ENCODE measurements at places on chromosomes 1 and 21.

DNA sequence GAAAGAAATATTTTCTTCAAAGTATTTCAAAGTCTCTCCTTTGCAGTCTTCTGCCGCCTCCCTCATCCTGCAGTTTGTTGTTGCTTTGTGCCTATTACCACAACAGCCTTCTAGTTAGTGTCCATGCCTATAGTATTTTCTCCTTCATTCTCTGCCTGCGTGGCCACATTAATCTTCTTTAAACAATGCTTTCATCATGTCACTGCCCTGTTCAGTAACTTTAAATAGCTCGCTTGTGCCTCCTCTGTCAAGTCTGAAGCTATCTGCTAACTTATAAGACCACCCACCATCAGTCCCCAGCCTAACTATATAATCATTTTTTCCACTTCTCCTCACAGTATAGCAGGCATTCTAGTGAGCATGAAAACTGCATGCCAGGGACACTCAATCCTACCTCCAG lies 290.3 kb downstream of the PDE4B start:
- no peak for DNase-seq

DNA sequence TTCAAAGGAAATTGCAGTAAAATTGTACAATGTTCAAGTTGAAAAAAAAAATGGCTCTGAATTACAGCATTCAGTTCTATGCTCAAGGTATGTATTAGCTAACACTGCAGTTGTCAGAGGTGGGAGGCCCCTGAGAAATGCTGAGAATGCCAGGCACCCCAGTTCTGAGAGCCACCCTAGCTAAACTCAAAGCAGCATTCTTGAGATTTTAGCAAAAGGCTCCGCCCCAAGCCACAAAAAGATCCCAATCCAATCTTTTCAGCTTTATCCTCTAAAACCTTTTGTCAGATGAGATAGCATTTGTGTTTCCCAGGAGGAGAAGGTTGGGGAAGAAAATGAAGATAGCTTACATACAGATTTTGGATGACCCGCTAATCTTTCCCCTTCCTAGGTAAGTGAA lies 68.8 kb downstream of the SMYD2 start:
- no peak for DNase-seq

- DNase-seq = no peak
Measured at GRCh38 chr1:160465123-160465522, 57.9 kb downstream of the SLAMF6 start.

DNA sequence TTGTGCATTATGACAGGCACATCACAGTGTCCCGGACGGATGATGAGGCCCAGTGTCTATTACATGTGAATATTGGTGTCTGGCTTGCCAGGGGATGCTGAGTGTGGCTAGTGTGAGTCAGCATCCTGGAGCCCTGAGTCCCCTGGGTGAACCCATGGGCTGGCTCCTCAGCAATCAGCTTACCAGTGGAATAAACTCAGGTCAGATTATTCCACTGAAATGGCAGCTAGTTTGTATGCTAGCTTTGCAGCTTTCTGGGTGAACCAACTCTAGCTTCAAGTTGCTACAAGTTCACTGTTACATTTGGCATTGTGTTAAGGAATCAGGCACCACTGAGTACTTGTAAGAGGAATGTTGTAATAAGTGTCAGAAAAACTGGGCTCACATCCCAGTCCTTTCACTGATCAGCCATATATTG lies 23.9 kb upstream of the RPTN start:
- no peak for DNase-seq

DNA sequence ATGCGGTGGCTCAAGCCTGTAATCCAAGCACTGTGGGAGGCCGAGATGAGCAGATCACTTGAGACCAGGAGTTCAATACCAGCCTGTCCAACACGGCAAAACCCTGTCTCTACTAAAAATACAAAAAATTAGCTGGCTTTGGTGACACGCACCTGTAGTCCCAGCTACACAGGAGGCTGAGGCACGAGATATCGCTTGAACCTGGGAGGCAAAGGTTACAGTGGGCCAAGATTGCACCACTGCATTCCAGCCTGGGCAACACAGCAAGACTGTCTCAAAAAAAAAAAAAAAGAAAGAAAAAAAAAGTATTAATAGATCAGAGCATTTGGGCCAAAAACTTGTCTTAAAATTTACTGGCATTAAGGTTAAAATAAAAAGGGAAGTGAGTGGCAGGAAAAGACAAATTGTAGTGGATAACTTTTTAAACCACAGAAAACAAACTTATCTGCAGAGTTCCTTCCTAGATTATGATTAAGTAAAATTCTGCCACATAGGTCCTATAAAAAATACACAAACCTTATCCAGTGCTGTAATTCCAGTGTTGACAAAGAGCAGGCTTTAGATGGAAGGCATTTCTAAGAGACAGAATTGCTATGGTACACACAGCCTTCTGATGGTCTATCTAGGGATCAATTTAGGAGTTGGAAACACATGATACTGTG lies 53.3 kb downstream of the EIF4G3 start:
- DNase-seq = no peak

GRCh38 chr1:16468558-16468957 lies 28.0 kb downstream of the NECAP2 start:
- DNase-seq = no peak

DNA sequence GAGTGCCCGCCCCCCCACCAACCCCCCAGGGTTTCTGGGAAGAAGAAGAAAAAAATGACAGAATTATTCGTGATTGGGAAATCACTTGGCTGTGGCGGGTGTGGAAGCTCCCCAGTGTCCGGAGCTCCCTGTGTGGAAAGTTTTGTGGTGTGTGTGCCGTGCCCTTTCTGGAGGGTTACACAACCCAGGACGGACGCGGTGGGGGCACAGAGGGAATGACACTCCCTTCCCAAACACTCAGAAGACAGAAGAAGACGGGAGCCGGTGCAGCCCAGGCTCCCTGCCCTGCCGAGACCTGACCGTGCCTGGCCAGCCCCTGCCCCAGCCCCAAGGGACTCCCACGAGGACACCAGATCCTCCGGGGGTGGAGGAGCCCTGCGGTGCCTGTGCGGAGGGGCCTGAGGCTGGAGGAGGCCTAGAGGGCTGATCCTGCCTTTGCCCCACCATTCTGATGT lies 33.0 kb upstream of the ADARB1 start:
- no peak for DNase-seq

- DNase-seq = no peak
Measured at GRCh38 chr21:34802180-34802899, 133.5 kb downstream of the CLIC6 start.

- peak; percentile 49 for DNase-seq
Measured at GRCh38 chr1:150567341-150567716, 12.1 kb downstream of the MCL1 start.

DNA sequence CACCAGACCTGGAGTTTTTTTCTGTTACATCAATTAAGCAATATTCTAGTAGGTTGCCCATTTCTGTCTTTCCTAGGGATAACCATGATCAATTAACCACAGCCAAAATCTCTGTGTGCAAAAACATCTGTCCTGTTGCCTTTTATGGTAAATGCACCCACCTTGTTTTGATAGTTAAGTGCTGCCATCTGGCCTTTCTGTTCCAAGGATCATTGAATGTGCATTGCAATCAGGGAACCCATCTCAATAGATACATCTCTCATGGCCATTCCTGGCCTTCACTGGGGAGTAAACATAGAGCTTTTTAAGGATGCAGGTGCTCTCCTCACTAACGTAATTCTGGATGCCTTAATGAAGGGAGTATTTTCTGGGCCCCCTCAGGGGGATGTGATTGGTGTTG lies 111.8 kb upstream of the KIAA1614 start:
- DNase-seq = no peak

- no peak for DNase-seq
Measured at GRCh38 chr21:39307466-39307865, 6.0 kb downstream of the BRWD1 start.

- no peak for DNase-seq
Measured at GRCh38 chr1:39927538-39927937, 25.8 kb upstream of the MYCL start.

DNA sequence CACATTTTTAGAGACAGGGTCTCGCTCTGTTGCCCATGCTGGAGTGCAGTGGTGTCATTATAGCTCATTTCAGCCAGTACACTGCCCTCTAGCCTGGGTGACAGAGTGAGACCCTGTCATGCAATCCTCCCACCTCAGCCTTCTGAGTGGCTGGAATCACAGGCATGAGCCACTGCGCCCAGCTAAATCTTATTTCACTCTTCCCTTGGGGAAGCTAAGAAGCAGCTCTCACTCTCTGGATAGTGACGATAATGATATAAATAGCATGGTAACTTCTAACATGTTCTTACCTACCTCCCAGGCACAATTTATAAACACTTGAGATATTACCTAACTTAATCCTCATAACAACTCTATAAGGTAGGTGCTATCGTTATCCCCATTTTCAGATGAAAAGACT lies 24.9 kb downstream of the IQGAP3 start:
- no peak for DNase-seq

GRCh38 chr1:181936768-181937581 lies 124.5 kb downstream of the ZNF648 start:
- DNase-seq = no peak

- no peak for DNase-seq
Measured at GRCh38 chr1:235919833-235920441, 53.2 kb upstream of the LYST start.

- DNase-seq = peak; percentile 24
Measured at GRCh38 chr1:42957880-42958487, 684 bp downstream of the SLC2A1 start.

DNA sequence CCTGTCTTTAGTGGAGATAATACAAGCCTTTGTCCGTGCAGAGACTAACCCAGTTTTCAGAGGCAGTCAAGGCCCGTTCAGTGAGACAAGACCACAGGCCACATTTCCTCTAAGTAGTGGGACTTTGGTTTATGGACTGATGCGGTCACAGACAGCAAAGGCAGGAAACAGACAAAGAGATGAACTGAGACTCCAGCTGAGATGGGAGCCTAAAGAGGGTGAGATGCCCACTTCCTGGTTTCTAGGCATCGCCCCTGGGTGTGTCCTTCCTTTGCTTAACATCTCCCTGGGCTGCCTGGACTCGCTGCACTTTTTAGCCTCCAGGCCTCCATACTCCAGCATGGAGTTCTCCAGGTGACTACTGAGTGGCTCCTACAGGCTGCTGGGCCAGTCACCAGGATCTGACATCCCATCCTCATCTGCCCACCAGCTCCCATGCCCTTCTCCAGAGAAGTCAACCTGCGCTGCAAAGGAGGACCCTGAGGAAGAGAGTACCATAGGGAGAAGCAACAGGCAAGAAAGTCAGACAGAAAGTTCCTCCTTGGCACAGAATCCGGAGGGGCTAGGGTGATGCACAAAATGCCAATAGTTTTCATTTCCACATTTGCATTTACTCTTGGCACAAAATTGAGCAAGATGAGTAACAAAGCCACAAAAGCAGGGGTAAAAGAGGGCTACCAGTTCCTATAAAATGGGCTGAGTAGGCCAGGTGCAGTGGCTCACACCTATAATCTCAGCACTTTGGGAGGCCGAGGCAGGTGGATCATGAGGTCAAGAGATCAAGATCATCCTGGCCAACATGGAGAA lies 15.1 kb downstream of the THEMIS2 start:
- no peak for DNase-seq

GRCh38 chr1:55428944-55429931 lies 214.1 kb upstream of the USP24 start:
- no peak for DNase-seq

- DNase-seq = no peak
Measured at GRCh38 chr21:41361053-41361785, 608 bp upstream of the MX2 start.

- DNase-seq = no peak
Measured at GRCh38 chr1:236395230-236395946, 1.3 kb downstream of the EDARADD start.

- no peak for DNase-seq
Measured at GRCh38 chr1:72051538-72051937, 230.8 kb downstream of the NEGR1 start.

DNA sequence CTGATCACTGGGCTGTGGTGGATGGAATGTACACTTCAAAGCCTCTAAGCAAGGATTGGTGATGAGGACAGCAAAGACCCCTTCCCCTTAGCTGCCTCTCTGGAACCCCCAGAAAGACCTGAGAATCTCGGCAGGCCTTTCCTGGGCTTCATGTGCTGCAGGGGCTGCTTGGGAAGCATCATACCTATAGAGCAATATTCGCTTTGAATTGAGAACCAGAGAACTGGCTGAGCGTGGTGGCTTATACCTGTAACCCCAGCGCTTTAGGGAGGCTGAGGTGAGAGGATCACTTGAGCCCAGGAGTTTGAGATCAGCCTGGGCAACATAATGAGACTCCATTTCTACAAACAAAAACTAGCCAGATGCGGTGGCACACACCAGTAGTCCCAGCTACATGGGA lies 22.0 kb downstream of the CSF1 start:
- DNase-seq = no peak

DNA sequence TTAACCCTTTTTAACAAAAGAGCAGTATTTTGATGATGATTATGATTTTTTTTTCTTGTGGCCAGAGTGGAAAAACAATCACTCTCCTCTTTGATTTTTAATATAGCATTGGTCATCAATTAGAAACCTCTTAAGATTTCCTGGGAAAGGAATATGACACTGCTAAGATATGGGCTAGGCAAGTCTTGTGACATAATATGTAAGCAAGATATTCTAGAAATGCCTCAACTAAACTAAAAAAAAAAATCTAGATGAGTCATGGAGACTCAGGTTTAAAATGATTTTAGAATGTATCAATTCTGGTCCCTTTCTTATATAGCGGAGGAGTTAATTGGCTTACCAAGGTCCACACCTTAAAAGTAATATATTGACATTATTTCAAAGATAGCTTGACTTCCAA lies 60.3 kb upstream of the JUN start:
- no peak for DNase-seq

GRCh38 chr1:223810586-223810985 lies 35.2 kb downstream of the TP53BP2 start:
- no peak for DNase-seq

DNA sequence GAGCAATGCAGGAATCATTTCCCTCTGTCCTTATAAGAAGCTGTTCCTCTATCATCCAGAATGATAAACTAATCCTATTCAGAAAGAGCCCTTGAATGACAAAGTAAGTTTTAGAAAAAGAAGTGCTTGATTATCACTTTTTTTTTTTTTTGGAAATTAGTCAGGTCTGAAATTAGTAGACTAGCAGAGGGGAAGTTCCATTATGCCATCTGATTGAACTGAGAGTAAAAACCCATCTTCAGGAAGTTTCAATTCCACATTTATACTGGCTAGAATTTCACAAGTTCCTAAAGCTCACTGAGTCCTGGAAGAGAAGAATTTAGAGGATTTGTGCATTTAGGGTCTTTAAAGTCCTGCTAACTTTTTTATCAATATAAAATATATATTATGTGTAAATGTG lies 128.8 kb upstream of the COA6 start:
- DNase-seq = no peak

GRCh38 chr1:33394770-33395169 lies 36.1 kb downstream of the PHC2 start:
- no peak for DNase-seq

DNA sequence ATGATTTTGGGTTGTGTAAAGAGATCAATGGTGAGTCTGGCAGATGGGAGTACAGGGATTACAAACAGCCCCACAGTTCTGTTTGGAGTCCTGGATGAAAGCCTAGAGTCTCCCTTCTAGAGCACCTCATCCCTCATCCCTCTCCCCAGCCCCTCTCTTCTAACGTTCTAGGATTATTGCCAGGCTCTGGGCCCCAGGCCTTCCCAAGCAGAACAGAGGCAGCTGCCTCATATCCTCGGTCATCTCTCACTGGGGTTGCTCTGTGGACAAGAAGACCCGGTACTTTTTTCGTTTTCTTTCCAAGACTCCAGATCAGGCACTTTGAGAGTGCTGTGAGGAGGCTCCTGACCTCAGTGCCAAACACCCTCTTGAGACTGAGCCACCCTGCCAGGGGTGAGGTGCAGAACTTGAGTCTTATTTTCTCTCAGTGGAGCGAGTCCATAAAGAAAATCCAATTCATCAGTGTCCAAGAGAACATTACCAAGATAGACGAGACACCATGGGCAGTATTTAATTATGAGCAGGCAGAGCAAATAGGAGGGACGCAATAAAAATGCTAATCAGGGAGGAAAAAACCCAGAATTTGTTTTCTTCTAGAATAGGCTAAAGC lies 17.1 kb upstream of the KCND3 start:
- no peak for DNase-seq
